NCI-H510A treated with DMSO at 0.1 percent for 48 hours (cell line): ENCODE measurements at places on chromosomes 13 and 19.
A peak's percentile ranks its signal among the peaks of the same experiment; 100 is the strongest.

DNA sequence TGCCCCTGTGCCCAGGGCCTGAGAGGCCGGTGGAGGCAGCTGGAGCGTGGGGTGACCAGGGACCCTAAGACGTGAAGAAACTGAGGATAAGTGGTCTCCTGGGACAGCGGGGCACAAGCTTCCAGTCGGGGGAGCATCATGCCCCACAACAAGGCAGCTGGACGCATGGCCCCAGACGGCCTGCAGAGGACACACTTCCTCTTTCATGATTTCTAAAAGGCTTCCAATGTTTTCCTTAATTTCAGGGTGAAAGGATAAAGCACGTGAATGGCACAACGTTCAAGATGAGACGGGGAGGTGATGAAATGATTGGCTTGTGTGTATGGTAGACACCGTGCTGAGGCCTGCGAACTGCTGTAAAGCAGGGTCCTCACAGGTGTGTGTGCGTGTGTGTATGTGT lies 20.2 kb upstream of the MYDGF start:
- no peak for DNase-seq

DNA sequence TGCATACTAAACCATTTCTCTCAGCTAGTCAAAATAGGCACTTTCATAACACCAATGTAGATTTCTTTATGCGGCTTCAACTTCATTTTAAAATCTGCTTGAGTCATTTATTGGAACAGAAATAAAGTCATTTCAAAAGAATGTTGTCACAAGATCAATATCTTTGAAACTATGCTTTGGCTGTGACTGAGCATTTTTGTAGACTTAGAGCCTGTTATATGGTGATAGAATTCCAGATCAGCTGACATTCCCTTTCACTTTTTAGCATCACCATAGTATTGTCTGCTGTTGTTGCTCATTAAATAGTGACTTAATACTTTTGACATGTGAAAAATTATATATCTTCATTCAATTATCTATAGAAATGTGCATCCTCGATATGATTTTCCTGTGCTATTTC lies 279.2 kb upstream of the PRR20A start:
- no peak for DNase-seq

GRCh38 chr19:32404933-32405430 lies 588 bp upstream of the DPY19L3 start:
- peak; percentile 25 for DNase-seq

DNA sequence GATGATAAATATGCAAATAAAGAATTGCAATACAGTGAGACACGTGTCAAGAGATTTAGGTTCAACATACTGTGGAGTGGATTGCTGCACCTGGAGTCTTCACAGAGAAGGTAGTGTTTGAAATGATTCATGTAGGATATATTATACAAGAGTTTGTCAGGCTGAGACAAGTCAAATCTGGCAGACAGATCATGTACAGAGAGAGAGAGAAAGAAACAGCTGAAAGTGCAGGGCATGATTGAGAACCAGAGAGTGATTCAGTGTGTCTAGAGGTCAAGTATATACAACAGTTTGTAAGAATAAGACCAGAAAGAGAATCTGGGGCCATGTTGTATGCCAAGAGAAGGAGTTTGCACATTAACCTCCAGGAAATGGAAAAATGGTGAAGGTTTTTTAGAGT lies 2.1 kb upstream of the VWA8 start:
- no peak for DNase-seq

GRCh38 chr19:49157445-49158224 lies at the start of gene TRPM4:
Gene TRPM4, plus strand, starts transcription at chr19:49157792. Its CDS starts 75 bp downstream, at chr19:49157867.
- peak; percentile 69 for DNase-seq

GRCh38 chr13:46571189-46571908 lies 18.4 kb downstream of the LRCH1 start:
- DNase-seq: no peak

GRCh38 chr19:15123900-15124299 lies 16.7 kb downstream of the SYDE1 start:
- DNase-seq: no peak

- no peak for DNase-seq
Observed at GRCh38 chr19:7526059-7526929, 3.9 kb downstream of the MCOLN1 start.

- no peak for DNase-seq
Observed at GRCh38 chr19:15436012-15436825, 13.5 kb downstream of the WIZ start.

DNA sequence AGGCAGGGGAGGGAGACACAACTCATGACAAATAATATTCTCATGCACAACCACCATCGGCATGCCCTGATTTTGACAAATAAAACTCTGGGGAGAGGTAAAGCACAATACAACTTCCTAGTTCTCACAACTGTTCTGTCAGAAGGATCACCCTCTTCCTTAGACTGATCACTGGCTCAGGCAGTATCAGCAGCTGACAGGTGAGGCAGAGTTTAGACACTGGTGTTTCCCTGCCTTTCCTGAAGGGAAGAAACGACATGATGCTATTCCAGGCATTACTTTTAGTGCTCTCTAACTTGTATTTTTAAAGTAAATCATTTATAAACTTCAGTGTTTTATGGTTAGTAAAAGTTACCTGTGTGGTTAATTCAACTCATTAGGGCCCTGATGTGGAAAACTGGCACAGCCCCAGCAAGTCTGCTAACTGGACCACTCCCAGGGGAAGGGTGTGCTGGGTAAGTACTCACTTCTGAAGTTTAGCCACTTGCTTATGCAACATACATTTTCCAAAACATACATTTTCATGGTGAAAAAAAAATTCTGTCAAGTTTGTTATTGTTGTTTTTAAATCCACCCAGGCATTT lies 82.8 kb downstream of the CRYL1 start:
- DNase-seq: no peak

DNA sequence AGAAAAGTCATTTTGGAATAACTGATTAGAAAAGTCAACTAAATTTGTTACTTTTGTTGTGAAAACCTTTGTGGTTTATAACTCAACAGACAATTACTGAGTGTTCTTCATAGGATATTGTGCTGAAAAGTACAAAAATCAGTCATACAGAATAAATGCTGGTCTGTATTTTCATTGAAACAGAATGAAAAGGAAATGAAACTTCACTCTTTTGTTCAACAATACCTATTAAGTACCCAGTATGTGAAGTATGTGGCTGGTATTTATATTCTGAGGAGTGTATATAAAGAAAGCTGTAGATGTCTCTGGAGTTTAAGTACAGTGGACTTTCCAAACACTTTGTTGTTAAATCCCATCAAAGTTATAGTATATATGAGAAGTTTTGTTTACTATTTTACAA lies 828.4 kb upstream of the ATXN8OS start:
- DNase-seq: no peak

DNA sequence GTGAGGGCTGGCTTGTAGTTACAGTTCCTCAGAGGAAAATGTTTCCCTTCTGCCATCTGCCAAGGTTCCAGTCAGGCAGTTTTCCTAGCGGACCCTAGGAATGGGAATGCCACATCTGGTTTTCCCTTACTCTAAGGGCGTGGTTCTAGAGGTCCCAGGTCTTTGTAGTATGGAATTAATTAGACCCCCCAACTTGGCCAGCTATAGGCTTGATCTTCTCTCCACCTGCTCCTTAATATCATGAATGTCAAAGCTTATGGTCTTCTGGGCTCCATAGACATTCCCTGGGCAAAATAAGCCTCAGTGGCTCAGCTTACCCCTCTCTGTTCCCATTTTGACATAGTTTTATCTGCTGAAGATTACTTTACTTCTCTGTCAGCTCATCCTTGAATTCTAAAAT lies 70.0 kb downstream of the ZNF568 start:
- no peak for DNase-seq

- DNase-seq: no peak
Observed at GRCh38 chr19:40217934-40218890, at the start of gene TTC9B. Gene TTC9B, minus strand, starts transcription at chr19:40218384. Its CDS starts 3 bp downstream, at chr19:40218381.

DNA sequence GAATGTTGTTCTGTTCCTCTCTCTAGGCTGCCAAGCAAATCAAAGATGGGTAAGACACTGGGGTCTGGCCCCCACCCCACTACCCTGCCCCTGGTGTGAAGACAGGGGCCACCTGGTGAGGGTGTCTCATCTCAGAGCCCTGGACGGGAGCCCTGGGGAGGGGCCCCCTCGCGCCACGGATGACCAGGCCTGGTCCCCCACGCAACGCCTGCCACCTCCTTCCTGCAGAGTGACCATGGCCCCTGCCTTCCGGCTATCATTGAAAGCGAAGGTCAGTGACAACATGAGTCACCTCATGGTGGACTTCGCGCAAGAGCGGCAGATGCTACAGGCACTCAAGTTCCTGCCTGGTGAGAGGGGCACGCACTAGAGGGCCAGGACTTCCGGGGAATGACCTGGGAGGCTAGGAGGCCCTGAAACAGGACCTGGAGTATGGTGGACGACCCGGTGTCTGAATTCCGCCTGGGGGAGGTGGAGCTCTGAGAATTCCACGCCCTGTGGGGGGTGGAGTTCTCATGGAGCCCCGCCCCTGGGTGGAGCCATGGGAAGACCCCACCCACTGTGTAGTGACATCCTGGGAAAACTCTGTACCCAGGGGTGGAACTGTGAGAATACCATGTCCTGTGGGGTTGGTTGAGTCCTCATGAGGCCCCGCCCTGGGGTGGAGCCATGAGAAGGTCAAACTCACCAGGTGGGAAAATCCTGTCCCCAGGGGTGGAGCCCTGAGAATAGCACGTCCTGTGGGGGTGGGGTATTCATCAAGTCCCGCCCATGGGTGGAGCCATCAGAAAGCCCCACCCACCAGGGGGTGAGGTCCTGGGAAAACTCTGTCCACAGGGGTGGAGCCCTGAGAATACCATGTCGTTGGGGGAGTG lies 6.1 kb downstream of the FSD1 start:
- no peak for DNase-seq

GRCh38 chr13:20149762-20150161 lies 11.1 kb downstream of the GJA3 start:
- no peak for DNase-seq

DNA sequence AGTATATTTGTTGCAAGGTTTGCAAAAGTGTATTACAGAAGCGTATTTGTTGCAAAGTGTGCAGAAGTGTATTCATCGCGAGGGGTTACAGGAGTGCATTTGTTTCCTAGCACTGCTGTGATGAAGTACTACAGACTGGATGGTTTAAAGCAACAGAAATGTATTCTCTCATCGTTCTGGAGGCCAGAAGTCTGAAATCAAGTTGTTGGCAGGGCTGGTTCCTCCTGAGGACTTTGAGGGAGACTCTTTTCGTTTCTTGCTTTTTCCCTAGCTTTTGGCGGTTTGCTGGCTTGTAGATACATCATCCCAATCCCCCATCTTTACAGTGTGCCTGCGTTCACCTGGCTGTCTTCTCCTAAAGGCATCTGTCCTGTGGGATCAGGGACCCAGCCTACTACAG lies 127.9 kb upstream of the USP29 start:
- no peak for DNase-seq

GRCh38 chr19:55080968-55081769 lies 5.5 kb downstream of the EPS8L1 start:
- no peak for DNase-seq

- no peak for DNase-seq
Observed at GRCh38 chr13:100473501-100474044, 115.0 kb downstream of the GGACT start.

DNA sequence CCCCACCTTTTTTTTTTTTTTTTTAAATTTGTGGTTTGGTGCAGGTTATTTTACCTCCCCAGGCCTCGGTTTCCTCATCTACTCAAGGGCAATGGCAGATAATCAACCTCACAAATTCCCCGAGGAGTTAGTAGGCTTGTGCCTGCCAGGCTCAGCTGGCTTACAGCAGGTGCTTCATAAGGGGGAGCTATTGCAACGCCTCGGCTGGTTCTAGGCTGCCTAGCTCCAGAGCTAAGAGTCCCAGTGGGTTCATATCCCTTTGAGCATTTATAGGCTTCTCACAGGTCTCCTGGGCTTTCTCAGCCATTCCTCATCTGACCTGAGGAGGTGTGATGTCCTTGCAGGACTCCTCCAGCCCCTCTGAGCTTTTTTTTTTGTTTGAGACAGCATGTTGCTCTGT lies 10.6 kb downstream of the BCKDHA start:
- DNase-seq: no peak

DNA sequence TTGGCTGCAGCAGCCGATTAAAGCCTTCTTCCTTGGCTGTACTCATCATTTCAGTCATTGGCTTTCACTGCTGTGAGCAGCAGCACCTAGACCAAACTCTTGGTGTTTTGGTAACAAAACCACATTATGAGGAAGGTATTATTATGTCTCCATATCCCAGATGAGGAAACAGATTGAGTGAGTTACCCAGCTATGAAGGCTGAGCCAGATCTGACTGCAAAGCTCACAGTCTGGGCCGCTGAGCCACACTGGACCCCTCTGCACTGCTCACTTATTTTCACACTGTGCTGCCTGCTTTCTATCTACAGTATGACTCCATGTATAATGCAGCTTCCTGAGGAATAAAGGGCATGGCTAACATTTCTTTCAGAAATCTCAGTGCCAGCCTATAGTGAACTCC lies 24.5 kb downstream of the CRYL1 start:
- no peak for DNase-seq

DNA sequence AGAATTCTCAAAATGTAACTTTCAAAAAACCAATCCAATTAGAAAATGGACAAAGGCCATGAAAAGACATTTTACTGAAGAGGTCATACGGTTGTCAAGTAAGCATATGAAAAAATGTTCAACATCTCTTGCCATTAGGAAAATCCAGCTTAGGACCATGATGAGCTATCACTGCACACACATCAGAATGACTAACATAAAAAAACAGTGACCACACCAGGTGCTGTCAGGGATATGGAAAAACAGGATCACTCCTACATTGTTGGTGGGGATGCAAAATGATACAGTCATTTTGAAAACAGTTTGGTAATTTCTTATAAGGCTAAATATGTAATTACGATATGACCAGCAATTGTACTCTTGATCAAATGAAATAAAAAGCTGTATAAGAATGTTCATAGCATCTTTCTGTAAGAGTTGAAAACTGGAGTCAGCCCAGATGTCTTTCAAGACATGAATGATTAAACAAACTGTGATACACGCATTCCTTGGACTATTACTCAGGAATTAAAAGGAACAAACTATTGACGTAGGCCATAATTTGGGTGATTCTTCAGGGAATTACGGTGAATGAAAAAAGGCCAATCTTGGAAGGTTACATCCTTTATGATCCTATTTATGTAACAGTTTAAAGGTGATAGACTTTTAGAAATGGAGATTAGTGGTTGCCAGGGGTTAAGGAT lies 26.9 kb upstream of the RCBTB2 start:
- no peak for DNase-seq

DNA sequence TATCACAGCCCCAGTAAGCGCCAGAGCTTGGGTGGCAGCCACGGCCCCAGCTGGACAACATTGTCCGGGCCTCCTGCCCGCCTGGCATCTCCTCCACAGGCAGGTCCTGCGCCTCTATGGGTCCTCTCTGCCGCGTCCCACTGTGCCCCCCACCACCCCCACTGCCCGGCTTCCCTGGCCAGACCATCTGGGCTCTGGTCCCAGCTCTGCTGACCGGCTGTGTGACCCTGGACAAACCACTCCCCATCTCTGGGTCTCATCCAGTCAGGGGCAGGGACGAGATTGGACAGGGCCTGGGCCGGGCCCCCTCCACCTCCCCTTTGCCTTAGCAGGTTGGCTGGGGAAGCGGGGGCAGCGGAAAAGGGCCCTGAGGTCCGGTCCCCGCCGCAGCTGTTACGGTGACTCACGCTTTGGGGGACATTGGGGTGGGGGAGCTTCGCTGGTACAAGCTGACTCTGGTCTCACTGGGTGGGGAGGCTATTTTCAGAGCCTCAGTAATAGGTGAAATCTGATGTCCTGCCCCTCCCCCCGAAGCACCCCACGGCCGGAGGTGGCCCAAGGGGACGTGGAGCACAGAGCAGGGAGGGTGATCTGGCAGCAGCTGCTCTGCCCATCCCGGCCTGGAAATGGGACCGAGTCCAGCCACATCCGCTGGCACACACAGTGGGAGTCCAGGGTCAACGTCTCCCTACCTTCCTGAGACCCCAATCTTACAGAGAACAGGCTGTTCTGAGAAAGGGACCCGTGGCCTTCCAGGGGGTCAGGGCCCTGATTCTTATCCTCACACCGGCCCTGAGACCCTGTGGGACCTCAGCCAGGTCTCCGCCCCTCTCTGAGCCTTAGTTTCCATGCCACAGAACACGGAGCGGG lies 9.1 kb downstream of the NFIC start:
- DNase-seq: no peak
